ENCODE measurements at places on chromosomes 1 and 21.
A peak's percentile ranks its signal among the peaks of the same experiment; 100 is the strongest.

DNA sequence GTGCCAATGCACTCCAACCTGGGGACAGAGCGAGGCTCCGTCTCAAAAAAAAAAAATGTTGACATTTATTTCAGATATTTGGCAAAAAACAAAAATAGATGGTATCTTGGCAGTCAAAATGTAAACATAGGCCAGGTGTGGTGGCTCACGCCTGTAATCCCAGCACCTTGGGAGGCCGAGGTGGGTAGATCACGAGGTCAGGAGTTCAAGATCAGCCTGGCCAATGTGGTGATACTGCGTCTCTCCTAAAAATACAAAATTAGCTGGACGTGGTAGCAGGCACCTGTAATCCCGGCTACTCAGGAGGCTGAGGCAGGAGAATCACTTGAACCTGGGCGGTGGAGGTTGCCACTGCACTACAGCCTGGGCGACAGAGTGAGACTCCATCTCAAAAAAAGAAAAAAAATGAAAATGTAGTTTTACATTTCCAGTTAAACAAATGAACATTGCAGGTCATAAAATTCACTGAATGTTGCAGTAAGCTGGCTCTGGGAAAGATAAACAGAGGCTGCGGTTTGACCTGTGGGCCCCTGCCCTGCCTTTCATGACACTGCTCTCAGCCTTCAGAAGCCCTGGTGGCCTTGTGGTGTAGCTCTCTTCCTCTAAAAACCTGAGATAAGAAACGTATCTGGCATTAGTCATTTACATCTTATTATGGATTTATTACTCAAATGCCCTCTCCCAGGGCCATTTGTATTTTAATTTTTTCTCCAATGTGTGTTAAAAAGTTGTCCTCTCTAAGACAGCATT lies 12.2 kb upstream of the SLC44A3 start:
- DNase-seq = no peak

GRCh38 chr1:237386362-237387143 lies 344.6 kb downstream of the RYR2 start:
- DNase-seq = no peak

- no peak for DNase-seq
Observed at GRCh38 chr1:94275083-94275482, 37.7 kb upstream of the ARHGAP29 start.

- DNase-seq = no peak
Observed at GRCh38 chr1:151728151-151729054, 7.1 kb downstream of the RIIAD1 start.

DNA sequence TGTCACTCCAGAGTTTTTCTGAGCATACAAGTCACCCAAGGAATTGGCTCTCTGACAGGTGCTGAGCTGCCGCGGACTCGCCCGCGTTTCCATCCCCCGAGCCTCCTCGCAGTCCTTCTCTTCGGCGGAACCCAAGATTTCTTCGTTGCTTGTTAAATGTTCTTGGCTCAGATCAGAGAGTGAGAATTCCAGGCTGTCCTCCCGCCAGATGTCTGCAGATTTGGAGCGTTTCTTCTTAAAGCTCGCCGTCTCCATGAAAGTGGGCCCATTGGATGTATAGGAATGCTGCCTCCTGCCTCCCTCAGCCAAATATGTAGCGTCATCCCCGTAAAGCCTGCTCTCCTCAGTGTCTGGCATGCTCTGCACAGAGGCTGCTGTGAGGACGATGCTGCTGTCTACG lies 77.8 kb downstream of the TIAM1 start:
- no peak for DNase-seq

GRCh38 chr1:16926491-16927073 lies 4.9 kb downstream of the CROCC start:
- no peak for DNase-seq

GRCh38 chr1:145785547-145785946 lies 38.3 kb downstream of the RNF115 start:
- no peak for DNase-seq

- DNase-seq = no peak
Observed at GRCh38 chr1:7119156-7119555, 333.9 kb downstream of the CAMTA1 start.

GRCh38 chr1:169914531-169914930 lies 20.8 kb upstream of the SCYL3 start:
- no peak for DNase-seq

- DNase-seq = no peak
Observed at GRCh38 chr1:117683571-117684285, 77.9 kb downstream of the TENT5C start.

GRCh38 chr21:28069450-28069923 lies 923.2 kb downstream of the LTN1 start:
- no peak for DNase-seq

DNA sequence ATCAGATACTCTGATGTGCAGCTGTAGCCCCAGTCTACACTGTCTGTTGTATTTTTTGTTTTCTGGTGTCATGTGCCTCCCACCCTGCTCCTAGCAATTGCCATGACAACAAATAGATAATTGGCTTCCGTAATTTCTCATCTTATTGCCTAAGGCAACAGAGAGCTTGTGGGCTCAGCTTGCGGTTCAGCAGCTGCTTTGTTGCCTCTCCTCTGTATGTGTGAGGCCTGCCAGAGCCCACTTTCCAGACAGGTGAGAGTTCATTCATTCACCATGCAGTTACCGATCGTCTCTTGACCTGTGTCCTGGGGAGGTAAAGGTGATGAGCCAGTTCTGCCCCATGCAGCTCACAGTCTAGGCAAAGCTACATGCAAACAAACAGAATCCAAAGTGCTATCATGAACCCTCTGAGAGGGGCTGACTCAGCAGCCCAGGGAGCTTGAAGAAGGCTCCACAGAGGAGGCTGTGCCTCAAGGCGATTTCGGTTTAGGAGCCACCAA lies 11.9 kb downstream of the LGALS8 start:
- DNase-seq = no peak

- DNase-seq = no peak
Observed at GRCh38 chr1:199551967-199552565, 475.4 kb upstream of the NR5A2 start.

GRCh38 chr1:152034324-152034653 lies 2.5 kb downstream of the S100A11 start:
- DNase-seq = no peak

GRCh38 chr1:184569106-184569505 lies 182.3 kb downstream of the C1orf21 start:
- DNase-seq = no peak

- DNase-seq = no peak
Observed at GRCh38 chr1:159880430-159880829, 18.0 kb upstream of the VSIG8 start.

DNA sequence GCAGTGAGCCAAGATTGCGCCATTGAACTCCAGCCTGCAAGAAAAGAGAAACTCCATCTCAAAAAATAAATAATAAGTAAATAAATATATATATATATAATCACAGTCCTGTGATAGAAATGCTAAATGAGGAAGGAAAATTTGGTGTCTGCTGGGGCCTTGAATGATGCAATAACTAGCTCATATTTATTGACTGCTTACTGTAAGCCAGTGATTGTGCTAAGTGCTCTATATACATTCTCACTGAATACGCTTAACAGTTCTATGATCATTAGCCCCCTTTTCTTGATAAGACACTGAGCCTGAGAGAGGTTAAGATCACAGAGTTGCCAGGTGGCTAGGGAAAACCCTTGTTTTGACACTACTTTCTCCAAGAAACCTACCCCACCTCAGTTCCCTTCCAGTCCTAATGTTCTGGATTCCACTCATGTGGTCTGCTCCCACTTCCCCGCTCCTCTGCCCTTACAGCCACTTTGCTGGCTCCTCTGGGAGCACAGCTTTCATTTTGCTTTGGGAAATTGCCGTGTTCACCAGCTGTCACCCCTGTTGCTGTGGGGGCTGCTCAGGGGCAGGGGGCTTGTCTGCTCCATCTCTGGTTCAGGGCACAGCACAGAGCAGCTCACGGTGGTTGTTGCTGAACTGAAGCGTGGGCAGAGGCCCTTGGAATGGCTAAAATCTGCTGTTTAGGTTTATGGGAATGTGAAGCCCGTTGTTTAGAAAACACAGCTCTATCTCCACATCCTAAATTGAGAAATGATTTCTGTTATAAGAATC lies 2.5 kb upstream of the BMP8A start:
- no peak for DNase-seq

GRCh38 chr1:234001817-234002216 lies 97.3 kb downstream of the SLC35F3 start:
- no peak for DNase-seq

DNA sequence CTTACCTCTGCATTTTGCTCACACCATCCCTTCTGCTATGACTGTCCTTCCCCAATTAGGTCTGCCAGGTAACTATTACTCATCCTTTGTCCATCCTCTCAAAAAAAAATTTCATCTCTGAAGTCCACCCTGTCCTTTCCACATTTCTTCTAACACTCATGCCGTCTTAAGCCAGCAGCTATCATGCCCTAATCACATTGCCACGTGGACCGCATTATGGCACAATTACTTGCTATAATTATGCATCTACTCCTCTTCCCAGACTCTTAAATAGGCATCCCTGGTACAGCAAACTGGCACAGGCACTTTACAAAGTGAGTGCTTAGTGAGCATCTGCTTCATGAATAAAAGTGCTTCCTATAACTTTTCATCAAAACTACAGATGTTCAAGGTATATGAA lies 295.4 kb upstream of the ESRRG start:
- DNase-seq = no peak

GRCh38 chr1:17244821-17245740 lies 3.8 kb upstream of the PADI3 start:
- no peak for DNase-seq

DNA sequence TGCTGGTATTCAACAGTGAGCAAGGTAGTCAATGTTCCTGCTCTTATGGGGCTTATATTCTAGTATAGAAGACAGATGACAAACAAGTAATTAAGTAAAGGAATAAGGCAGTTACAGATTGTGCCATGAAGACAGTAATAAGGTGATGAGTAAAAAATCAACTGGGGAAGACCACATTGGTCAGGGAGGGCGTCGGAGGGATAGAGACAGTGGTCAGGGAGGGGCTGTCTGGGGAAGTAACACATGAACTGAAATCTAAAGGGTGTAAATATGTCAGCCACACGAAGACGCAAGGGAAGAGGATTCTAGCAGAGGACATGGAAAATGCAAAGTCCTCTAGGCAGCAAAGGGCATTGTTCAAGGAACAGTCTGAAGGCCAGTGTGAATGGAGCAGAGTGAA lies 10.1 kb downstream of the IL12RB2 start:
- no peak for DNase-seq

DNA sequence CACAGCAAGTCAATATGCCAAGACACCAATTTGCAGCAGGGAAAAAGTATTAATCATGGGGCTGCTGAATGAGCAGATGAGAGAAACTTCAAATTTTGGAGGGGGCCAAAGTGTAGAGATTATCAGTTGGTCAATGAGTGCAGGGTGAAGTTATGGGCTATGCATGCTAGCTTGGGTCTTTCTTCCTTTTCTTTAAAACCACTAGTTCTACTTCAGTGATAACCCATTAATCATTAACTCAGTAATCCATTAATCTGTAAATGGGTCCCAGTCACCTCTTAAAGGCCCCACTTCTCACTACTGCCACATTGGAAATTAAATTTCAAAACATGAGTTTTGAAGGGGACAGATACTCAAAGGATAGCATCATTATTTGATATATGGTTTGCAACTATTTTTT lies 688.6 kb upstream of the ADGRL4 start:
- no peak for DNase-seq

DNA sequence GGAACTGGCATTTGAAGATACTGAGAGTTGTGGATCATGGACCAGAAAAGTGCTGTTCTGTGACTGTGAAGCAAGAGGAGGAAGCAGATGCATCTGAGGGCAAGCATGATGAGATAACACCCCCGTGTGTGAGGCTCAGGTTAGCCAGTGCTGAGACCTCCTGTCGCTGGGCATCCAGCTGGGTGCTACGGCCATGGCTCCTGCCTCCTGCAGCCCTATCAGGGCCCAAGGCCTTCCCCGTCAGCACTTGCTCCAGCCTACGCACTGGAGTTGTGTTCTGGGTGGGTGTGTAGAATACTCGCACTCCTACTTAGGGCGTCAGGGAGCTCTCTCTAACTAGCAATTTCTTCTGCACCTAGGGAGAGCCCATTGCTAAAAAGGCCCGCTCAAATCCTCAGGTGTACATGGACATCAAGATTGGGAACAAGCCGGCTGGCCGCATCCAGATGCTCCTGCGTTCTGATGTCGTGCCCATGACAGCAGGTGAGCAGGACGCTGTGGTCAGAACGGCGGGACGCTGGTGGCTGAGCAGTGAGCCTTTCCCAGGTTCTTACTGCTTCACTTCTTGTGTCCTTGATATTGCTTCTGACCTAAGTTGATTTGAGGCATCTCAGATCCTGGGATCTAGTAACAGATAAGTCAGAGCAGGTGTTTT lies 6.5 kb downstream of the PPIE start:
- no peak for DNase-seq

GRCh38 chr1:34671887-34672286 lies 83.0 kb upstream of the GJB5 start:
- peak; percentile 71 for DNase-seq

DNA sequence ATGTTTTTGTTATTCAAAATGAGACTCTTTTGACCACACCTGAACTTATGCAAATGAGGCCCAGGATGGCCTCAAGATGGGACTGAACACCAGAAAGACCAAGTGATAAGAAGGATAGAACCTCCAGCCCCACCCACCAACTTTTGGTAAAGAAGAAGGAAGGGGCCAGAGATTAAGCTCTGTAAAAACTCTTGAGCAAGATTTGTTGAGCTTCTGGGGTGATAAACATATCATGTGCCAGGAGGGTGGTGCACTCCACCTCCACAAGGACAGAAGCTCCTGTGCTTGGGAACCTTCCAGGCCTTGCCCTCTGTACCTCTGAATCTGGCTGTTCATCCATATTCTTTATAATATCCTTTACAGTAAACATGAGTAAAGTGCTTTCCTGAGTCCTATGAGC lies 5.3 kb downstream of the RSPH1 start:
- DNase-seq = no peak

GRCh38 chr1:236774926-236775325 lies 20.2 kb upstream of the MTR start:
- no peak for DNase-seq

- no peak for DNase-seq
Observed at GRCh38 chr21:41142051-41142795, 25.7 kb upstream of the BACE2 start.

GRCh38 chr1:225928186-225929175 lies 4.4 kb upstream of the PYCR2 start:
- DNase-seq = no peak

- no peak for DNase-seq
Observed at GRCh38 chr21:42193721-42194120, 25.2 kb upstream of the ABCG1 start.

GRCh38 chr1:233509526-233509925 lies 104.4 kb upstream of the KCNK1 start:
- DNase-seq = no peak
